Adrenal gland (tissue), 19 donors: ENCODE measurements at places on chromosomes 2 and 18. TPM values are rescaled to one million over a fixed set of nuclear protein-coding genes. Genes with fewer than 3 reads are reported as not detected.

VWA3B gene
- not detected for total RNA-seq

DNA sequence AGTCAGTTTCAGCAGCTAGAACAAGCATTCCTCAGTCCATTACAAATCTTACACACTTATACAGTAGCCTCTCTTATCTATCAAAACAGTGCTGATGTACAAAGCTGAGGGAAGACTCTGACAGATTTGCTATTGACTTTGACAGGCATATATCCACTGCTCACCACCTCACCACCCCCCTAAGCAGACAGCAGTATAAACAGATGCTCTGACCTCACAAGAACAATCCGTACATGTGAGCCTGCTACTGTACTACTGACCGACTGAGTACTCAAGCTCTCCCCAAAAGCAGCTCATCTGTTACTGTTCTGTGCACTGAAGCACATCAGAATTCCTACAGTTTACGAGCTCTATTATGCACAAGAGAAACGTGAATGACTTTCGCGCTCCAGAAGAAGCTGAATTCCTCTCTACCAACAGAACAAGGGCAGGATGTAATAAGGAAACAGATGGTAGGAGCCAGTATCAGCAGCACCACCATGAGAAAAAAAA, 95.6 kb upstream of the PDE1A start:
- H3K36me3 ChIP-seq, result no peaks in the 10 kb centered on the region
- no peaks in the 10 kb centered on the region for H3K27me3 ChIP-seq
- H3K4me3 ChIP-seq, result no peak overlapping the region
- no peaks in the 10 kb centered on the region for H3K4me1 ChIP-seq

DNA sequence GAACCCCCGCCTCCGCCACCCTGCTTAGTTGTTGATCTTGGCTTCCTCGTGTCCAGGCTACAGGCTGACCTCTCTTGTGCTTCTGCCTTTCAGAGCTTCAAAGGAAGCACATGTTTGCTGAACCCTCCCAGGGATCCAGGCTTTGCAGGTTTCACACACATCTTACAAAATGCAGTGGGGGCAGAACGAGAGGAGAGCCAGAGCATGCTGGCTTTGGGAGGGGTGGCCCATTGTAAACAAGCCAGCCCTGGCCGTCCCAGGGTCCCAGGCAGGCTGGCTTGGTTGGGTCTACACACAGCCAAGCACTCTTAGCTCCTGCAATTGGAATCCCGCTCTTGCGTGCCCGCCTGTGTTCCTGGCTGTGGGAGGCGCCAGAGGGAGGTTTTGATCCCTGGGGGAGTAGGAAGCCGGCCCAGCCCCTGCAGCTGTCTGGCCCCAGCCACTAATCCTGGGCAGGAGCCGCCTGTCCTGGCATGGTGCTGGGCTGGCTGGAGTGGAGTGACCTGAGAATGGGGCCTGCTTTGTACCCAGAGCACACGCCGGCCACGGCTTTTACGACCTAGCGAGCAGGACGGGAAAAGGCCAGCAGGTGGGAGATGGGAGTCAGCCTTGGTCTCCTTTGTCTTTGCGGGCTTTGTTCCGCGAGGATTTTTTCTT, 53.9 kb downstream of the SH3BP4 start:
- H3K4me3 ChIP-seq, result no peak overlapping the region
- no peaks in the 10 kb centered on the region for H3K27me3 ChIP-seq
- no peak overlapping the region for H3K27ac ChIP-seq
- no peak for DNase-seq
- H3K4me1 ChIP-seq, result peaks cover 17% of the 10 kb centered on the region

DNA sequence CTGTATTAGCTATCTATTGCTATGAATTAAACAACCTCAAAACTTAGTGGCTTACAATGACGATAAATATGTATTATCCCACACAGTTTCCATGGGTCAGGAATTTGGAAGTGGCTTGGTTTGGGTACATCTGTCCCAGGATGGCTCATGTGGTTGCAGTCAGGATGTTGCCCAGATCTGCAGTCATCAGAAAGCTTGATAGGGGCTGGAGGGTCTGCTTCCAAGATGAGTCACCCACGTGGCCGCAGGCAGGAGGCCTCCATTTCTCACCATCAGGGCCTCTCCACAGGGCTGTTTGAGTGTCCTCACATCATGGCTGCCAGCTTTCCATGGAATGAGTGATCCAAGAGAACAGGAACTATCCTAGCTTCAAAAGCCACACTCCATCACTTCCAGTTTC, 46.4 kb downstream of the CHRNA1 start:
- H3K27ac ChIP-seq, result no peak overlapping the region
- H3K4me3 ChIP-seq, result no peak overlapping the region
- no peaks in the 10 kb centered on the region for H3K36me3 ChIP-seq
